ENCODE measurements at places on chromosomes 2 and 18. TPM values are rescaled to one million over a fixed set of nuclear protein-coding genes. Genes with fewer than 3 reads are reported as not detected.

Gene PRSS56
- not detected for total RNA-seq

DNA sequence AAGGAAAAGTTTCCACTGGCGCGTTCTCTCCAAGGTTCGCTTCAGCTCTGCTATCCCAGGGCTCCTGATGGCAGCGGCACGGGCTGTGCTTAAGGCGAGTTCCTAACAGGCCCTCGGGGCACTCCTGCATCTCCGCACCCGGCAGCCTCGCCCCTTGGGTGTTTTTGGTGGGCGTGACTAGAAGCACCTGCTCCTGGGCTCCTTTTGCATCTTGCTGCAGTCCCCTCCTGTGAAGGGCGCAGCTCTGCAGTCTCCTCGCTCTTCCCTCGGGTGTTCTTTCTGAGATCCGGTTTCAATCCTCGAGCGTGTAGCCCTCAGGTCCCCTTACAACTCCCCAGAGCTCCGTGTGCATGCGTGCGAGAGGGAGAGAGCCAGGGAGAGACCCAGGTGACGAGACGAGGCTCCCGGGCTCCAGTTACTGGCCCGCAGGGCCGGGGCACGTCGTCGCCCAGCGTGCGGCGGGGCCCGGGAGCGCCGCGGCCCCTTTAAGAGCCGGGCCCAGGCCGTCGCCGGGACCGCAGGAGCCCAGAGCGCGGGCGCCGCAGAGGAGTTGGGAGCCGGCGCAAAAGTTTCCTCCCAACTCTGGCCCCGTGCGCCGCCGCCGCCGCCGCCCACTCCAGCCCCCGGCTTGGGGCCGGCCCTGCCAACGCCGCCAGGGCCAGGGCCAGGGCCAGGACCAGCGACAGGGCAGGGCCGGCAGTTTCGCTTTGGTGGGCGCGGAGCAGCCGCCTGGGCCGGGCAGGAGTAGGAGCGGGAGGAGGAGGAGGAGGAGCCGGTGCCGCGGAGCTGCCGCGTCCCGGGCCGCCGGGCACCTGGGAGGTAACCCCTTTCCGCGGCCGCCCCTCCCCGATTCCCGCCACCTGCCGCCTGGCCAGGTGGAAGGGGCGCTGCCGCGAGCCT, at the start of gene PARD3B:
Gene PARD3B (plus strand): TSS at position 515 of the 900 bp plus-strand sequence. CDS start 525 bp downstream, outside the sequence.
- peak; percentile 66 for DNase-seq

GRCh38 chr2:127859712-127860085, 1.7 kb upstream of the POLR2D start:
- peak; percentile 83 for DNase-seq

DNA sequence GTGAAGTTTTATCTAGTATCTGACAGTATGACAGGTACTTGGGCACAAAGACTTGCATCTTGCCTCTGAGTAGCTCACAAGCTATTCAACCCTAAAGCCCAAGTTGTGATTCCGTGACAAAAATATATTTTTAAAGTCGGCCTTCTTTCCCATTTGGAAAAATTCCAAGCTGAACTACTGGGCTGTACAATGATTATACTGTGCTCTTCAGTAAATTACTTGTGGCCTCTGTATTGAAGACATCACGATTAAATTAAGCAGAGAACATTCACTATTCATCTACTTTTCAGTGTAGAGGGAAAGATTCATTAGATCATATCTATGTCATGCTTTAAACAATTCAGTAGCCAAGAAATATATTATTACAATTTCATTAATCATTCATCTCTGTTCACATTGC, 282.2 kb downstream of the CDH2 start:
- no peak for DNase-seq

GRCh38 chr18:31581498-31582197, 10.0 kb upstream of the TTR start:
- no peak for DNase-seq

- DNase-seq: no peak
Observed at GRCh38 chr18:58392324-58393000, 236.4 kb downstream of the ALPK2 start.

GRCh38 chr2:195150819-195151218, 506.2 kb upstream of the SLC39A10 start:
- no peak for DNase-seq
